ENCODE measurements at places on chromosomes 7 and 10.

- no peak overlapping the region for H3K27ac ChIP-seq
- peaks cover 10% of the 10 kb centered on the region for H3K4me1 ChIP-seq
- H3K4me3 ChIP-seq = no peak overlapping the region
These were observed 197.6 kb downstream of the WDR37 start for GRCh38 chr10:1253523-1254353.

- H3K4me1 ChIP-seq = no peaks in the 10 kb centered on the region
- H3K4me3 ChIP-seq = no peak overlapping the region
- H3K36me3 ChIP-seq = no peaks in the 10 kb centered on the region
- no peak for DNase-seq
- peaks cover 8% of the 10 kb centered on the region for H3K27me3 ChIP-seq
These were observed 107.8 kb downstream of the RAB18 start for GRCh38 chr10:27611744-27612550.

GRCh38 chr7:44257618-44258422 is 57.0 kb downstream of the YKT6 start:
- H3K27me3 ChIP-seq = no peaks in the 10 kb centered on the region
- no peaks in the 10 kb centered on the region for H3K36me3 ChIP-seq
- H3K4me3 ChIP-seq = peak overlapping the region; percentile 56
- DNase-seq = peak; percentile 39

- peaks cover 12% of the 10 kb centered on the region for H3K27me3 ChIP-seq
- peaks cover 14% of the 10 kb centered on the region for H3K4me1 ChIP-seq
- no peak overlapping the region for H3K4me3 ChIP-seq
- H3K36me3 ChIP-seq = no peaks in the 10 kb centered on the region
- no peak for DNase-seq
These were observed 8.8 kb downstream of the ADAP1 start for GRCh38 chr7:945556-946255.

GRCh38 chr10:73641328-73642060 is at the start of gene MYOZ1:
Gene MYOZ1, minus strand, starts transcription at chr10:73641474. Its CDS starts 1,457 bp downstream, at chr10:73640017.
- H3K27ac ChIP-seq = peak within 1 kb of the TSS; percentile 2
- no peaks in the 10 kb centered on the region for H3K4me1 ChIP-seq
- H3K36me3 ChIP-seq = no peaks in the 10 kb centered on the region
- H3K4me3 ChIP-seq = no peak within 1 kb of the TSS
- no peaks in the 10 kb centered on the region for H3K27me3 ChIP-seq
- no peak for DNase-seq

DNA sequence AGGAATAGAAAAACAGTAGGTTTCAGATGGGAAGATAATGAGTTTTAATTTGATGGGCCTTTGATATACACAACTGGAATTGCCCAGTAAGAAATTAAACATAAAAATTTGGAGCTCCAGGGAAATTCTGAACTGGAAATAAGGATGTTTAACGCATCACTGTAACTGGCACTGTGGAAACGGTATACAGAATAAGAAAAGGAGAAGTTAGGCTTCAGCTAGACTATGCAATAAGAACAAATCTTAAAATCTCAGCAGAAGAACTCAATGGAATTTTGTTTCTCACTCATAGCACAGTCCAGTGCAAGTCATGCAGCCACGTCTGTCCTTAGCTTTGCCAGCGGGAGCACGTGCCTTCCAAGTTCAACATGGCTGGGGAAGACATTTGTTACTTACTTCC is 52.9 kb upstream of the FGL2 start:
- no peaks in the 10 kb centered on the region for H3K36me3 ChIP-seq
- H3K4me3 ChIP-seq = no peak overlapping the region
- DNase-seq = no peak

DNA sequence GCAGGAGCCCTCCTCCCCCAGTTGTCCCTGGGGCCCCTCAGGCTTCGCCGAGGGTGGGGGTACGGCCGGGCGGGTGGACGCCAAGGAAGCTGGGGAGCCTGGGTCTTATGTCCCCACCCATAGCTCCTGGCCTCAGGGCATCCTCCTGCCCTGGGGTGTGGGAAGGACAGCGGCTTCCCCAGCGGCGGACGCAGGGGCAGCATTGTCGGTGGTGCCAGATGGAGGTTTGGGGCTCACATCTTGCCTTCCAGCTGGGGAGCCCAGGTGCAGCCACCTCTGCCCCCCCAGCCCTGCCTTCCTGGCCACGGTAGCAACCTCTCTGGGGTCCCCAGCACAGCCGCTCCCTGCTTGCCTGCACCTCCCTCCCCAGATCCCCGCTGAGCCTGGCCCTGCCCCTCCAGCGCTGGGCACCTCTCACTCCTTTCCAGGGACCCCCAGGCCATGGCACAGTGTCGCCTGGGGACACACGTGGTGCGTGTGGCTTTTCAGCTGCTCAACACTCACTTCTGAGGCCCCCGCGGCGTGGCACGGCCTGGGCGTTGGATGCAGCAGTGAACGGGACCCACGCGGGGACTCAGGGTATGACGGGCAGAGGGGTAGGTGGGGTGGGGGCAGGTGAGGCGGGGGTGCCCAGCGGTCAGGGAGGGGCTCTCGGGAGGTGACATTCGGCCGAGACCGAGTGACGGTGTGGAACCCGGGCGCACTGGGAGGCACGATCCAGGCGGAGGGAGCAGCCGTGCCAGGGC is 53.1 kb downstream of the UNCX start:
- DNase-seq = no peak
- peaks cover 36% of the 10 kb centered on the region for H3K27me3 ChIP-seq
- no peak overlapping the region for H3K4me3 ChIP-seq
- H3K27ac ChIP-seq = no peak overlapping the region

Data from naive B cell (primary cell).